ENCODE measurements at places on chromosomes 16 and 17. TPM values are rescaled to one million over a fixed set of nuclear protein-coding genes. Genes with fewer than 3 reads are reported as not detected.

CLEC18B gene
- total RNA-seq = not detected

KRTAP4-6 gene
- total RNA-seq = not detected

CCL4L2 gene
- not detected for total RNA-seq

DNA sequence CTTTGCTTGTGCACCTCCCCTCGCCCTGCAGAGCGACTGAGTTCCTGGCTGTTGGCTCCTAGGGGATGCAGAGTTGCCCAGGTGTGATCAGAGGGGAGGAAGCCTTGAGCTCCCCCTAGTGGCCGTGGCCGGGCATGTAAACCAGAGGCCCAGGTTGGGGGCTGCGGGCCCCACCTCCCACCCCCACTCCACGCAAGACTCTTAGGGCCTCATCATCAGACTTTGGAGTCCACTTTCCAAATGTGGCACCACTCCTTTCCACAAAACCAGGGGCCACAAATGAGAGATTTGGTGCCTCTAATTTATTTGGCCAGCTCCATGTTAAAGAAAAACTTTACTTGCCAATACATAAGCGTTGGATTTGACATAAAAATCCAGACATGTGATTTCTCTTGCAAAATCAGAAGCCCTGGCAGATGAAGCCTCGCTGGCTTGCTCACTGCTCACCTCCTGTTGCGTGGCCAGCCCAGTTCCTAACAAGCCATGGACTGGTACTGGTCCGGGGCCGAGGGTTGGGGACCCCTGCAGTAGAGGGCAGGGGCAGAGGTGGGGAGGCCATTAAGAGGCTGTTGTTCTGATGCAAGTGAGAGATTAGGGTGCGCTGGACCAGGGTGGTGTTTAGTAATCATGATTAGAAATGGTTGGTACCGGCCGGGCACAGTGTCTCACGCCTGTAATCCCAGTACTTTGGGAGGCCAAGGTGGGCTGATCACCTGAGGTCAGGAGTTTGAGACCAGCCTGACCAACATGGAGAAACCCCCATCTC, 28.7 kb upstream of the GAS7 start:
- DNase-seq = peak; percentile 32

GRCh38 chr17:51155416-51155815, 2.1 kb downstream of the NME1 start:
- no peak for DNase-seq

GRCh38 chr16:63976345-63976744, 1145.5 kb downstream of the CDH11 start:
- DNase-seq = no peak

DNA sequence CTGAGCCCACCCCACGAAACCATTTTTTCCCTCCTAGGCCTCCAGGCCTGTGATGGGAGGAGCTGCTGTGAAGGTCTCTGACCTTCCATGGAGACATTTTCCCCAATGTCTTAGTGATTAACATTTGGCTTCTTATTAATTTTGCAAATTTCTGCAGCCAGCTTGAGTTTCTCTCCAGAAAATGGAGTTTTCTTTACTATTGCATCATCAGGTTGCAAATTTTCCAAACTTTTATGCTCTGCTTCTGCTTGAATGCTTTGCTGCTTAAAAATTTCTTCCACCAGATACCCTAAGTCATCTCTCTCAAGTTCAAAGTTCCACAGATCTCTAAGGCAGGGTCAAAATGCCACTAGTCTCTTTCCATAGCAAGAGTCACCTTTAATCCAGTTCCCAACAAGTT, 12.9 kb upstream of the MYH4 start:
- no peak for DNase-seq

DNA sequence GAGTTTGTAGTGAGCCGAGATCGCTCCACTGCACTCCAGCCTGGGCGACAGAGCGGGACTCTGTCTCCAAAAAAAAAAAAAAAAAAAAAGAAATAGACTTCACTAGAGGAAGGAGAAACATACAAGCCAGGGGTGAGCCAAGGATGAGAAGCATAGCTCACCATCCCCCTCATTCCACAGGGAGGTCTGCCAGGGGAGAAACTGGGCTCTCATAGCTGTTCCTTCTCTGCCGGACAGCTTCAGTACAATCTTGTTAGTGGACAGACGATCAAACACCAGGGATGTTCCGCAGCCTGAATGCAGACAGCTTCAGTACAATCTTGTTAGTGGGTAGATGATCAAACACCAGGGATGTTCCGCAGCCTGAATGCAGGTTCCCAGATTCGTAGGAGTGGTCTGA, 509.6 kb downstream of the CDH13 start:
- DNase-seq = no peak

DNA sequence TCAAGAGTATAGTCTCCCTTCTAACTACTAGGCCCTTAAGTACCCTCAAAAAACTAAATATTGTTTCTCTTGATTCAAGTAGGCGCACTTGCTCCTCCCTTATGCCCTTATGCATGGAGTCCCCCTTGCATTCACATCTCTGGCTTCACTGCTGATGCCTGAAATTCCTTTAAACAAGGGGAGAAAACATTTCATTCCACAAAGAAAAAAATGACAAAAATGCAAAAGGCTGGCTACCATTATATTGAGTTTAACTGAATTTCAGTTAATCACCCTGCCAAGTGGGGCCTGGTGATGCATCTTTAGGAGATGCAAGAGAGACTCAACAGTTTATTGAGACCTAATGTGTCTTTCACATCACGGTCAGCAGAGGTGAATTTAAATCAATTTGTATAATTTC, 35.6 kb downstream of the CRLF3 start:
- no peak for DNase-seq

- DNase-seq = no peak
Observed at GRCh38 chr16:50265716-50266336, 525 bp upstream of the ADCY7 start.

DNA sequence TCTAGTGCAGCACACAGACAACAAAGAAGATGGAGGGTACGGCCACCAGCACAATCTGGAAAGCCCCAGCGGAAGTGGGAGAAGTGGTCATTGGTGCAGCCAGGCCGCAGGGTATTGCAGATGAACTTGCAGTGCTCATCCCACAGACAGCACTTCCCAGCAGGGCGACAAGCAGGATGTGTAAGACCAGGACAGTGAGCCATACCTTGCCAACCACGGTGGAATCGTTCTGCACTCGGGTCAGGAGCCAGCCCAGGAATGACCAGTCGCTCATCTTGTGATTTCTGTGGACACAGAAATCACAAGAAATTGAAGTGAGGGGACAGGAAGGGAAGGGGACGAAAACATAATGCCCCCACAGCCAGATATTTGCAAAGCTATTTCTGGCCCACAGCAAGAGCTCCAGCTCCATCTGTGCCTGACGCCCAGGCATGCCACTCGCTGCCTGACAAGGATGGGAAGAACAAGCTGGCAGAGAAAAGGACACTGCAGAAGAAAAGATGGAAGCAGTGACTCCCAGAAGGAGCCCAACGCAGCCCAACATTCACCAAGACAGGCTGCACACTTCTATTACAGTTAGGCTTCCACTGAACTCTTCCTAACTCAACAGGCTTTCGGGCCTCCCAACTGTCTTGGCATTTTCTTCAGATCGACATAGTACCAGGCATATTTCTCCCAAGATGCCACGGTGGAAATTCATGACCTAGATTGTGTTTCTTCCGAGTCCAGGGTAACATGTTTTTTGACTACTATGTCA, 17.5 kb upstream of the MYO18A start:
- no peak for DNase-seq

- no peak for DNase-seq
Observed at GRCh38 chr16:7439518-7439917, 106.9 kb downstream of the RBFOX1 start.

GRCh38 chr17:75526555-75527270, 1.2 kb downstream of the LLGL2 start:
- DNase-seq = no peak

- DNase-seq = no peak
Observed at GRCh38 chr16:84332975-84333684, 35.2 kb upstream of the ATP2C2 start.
